ENCODE measurements at places on chromosomes 7 and 10. TPM values are rescaled to one million over a fixed set of nuclear protein-coding genes. Genes with fewer than 3 reads are reported as not detected.

GRCh38 chr7:1301882-1302251 lies 69.2 kb downstream of the UNCX start:
- no peak overlapping the region for H3K4me3 ChIP-seq
- H3K27ac ChIP-seq, result no peak overlapping the region

GBX1 gene
- not detected for total RNA-seq

- no peaks in the 10 kb centered on the region for H3K36me3 ChIP-seq
- no peaks in the 10 kb centered on the region for H3K4me1 ChIP-seq
- H3K27ac ChIP-seq, result no peak overlapping the region
- H3K4me3 ChIP-seq, result no peak overlapping the region
- DNase-seq, result peak; percentile 38
- no peaks in the 10 kb centered on the region for H3K27me3 ChIP-seq
Measured at GRCh38 chr7:24786941-24787340, 29.7 kb upstream of the GSDME start.

FAM237B gene
- total RNA-seq, result not detected

UPK3B gene
- total RNA-seq, result not detected

DNA sequence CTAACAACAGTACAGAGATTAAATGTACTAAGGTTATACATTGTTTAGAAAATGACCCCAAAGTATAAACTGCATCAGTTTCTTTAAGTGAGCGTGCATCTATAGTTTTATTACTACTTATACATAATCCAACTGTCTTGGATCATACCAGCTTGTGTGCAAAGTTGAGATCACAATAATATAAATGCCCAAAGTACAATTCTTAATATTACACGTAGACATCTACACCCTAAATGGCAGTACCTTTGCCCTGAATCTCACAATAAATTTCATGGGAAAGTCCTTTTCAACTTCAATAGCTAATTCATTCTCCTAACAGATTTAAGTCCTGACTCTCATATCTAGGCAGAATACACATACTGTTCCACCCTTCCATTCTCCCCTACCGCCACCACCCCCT lies 11.8 kb downstream of the SCIN start:
- H3K4me1 ChIP-seq, result no peaks in the 10 kb centered on the region
- no peak overlapping the region for H3K27ac ChIP-seq
- DNase-seq, result no peak

DNA sequence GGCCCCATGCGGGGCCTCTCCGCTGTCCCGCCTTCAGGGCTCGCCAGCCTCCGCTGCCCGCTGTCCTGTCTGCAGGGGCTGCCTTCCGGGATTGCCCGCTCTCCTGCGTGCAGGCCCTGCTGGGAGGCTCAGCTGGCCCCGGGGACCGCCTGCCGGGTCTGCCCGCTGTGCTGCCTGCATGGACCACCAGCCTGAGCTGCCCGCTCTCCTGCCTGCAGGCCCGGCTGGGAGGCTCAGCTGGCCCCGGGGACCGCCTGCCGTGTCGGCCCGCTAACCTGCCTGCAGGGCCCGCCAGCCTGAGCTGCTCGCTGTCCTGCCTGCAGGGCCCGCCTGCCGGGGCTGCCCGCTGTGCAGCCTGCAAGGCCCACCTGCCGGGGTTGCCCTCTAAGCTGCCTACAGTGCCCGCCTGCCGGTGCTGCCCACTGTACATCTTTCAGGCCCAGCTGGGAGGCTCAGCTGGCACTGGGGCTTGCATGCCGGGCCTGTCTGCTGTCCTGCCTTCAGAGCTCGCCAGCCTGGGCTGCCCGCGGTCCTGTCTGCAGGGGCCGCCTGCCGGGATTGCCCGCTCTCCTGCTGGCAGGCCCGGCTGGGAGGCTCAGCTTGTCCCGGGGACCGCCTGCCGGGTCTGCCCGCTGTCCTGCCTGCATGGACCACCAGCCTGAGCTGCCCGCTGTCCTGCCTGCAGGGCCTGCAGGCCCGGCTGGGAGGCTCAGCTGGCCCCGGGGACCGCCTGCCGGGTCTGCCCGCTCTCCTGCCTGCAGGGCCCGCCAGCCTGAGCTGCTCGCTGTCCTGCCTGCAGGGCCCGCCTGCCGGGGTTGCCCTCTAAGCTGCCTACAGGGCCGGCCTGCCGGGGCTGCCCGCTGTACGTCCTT lies 165.1 kb downstream of the GLRX3 start:
- H3K27me3 ChIP-seq, result no peaks in the 10 kb centered on the region
- no peaks in the 10 kb centered on the region for H3K4me1 ChIP-seq
- peak overlapping the region; percentile 67 for H3K27ac ChIP-seq

CNNM1 gene
- 0.15 TPM for total RNA-seq

DNA sequence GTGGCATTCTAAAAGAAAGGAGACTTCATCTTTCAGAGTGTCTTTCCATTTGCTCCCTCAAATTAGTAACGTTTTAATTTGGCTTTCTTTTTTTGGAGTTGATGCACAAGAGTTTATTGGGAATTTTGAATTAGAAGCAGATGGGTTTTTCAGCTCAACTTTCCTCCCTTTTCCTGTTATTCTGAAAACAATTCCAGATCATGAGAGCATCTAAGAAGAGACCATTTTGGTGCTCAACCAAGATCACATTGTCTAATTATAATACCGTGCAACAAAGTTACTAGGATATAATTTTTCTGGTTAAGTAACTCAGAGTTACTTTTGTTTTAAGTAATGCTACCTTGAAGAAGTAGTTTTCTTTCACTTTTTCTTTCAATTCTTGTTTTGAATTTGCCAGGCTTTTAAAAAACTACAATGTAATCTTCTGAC lies 396.6 kb upstream of the KLF6 start:
- no peak overlapping the region for H3K27ac ChIP-seq
- H3K36me3 ChIP-seq, result no peaks in the 10 kb centered on the region
- H3K27me3 ChIP-seq, result no peaks in the 10 kb centered on the region
- DNase-seq, result no peak
- no peaks in the 10 kb centered on the region for H3K4me1 ChIP-seq

DNA sequence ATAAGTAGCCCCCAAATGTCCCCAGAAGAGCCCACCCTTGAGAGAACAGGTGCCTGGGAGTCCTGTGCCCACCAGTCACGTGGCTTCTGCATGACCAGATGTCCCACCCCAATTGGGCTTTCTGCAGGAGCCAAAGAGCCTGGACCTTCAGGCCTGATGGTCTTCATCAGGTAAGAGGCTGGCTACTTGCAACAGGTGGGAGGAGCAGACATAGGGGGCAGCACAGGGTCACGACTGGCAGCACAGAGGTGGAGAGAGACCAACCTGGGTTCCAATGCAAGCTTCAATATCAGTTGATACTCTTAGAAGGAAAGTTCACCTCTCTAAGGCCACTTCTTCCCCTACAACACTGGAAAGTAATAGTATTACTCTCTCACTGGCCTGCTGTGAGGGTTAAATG lies 288.0 kb downstream of the ELMO1 start:
- H3K4me3 ChIP-seq, result no peak overlapping the region
- no peak overlapping the region for H3K27ac ChIP-seq
- no peak for DNase-seq
- H3K36me3 ChIP-seq, result no peaks in the 10 kb centered on the region
- H3K4me1 ChIP-seq, result no peaks in the 10 kb centered on the region

PNLIPRP2 gene
- total RNA-seq, result not detected

DNA sequence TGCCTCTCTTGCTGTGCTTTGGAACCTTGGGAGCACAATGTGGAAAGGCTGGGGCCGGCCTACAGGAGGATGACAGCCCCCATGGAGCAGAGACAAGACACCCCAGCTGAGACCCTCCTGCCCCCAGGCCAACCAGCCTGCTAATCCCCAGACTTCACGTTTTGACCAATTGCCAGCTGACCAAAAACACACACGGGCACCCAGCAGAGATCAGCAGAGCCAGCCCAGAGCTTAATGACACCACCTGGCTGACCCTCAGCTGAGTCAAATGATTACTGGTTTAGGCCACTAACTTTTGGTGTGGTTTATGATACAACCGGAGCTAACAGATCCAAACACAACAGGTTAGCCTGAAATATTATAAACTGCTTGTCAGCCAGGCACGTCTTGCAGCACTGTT lies 111.2 kb upstream of the KIF5B start:
- no peaks in the 10 kb centered on the region for H3K27me3 ChIP-seq
- no peaks in the 10 kb centered on the region for H3K36me3 ChIP-seq
- H3K4me3 ChIP-seq, result no peak overlapping the region
- DNase-seq, result no peak
- H3K4me1 ChIP-seq, result no peaks in the 10 kb centered on the region

- H3K4me3 ChIP-seq, result no peak overlapping the region
- H3K27me3 ChIP-seq, result no peaks in the 10 kb centered on the region
- H3K4me1 ChIP-seq, result peaks cover 10% of the 10 kb centered on the region
- no peak for DNase-seq
Measured at GRCh38 chr10:119257899-119258419, 50.6 kb downstream of the GRK5 start.

DNA sequence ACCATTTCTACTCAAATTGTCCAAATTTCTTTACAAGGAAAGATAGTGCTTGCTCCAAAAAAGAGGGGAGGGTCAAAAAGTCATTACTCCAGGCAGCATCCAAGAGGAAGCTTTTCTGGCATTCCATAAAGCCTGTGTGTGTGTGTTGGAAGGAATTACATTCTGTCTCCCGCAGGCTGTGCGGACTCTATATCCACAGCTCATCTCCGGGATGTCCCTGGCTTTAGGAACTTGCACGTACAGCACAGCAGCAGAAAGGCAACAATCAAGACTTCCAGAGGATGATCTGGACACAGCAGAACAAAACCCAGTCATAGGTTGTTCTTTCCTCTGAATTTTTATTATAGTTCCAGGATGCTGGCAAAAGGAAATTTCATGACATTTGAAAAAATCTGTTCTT lies 94.8 kb downstream of the ITIH5 start:
- H3K36me3 ChIP-seq, result no peaks in the 10 kb centered on the region
- H3K4me1 ChIP-seq, result no peaks in the 10 kb centered on the region
- no peaks in the 10 kb centered on the region for H3K27me3 ChIP-seq
- H3K27ac ChIP-seq, result no peak overlapping the region
- no peak for DNase-seq
- H3K4me3 ChIP-seq, result no peak overlapping the region

DNA sequence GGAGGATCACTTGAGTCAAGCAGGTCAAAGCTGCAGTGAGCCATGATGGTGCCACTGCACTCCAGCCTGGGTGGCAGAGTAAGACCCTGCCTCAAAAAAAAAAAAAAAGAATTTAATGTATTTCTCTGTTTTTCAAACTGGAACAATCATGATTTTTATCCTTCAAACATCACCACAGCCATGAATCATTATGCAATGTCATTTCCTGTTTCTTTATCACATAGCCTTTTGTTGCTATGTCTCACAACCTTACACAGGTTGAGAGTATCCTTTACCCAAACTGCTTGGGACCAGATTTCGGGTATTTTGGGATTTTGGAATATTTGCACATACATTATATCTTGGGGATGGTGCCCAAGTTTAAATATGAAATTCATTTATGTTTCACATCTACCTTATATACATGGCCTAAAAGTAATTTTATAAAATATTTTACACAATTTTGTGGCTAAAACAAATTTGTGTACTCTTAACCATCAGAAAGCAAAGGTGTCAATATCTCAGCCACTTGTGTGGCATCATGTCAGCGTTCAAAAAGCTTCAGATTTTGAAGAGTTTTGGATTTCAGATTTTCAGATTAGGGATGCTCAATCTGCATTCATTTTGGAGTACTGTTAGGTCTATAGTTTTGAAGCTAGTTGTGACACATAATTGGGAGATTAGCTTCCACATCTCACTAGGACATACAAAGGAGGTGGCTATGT lies 8.2 kb downstream of the NT5C3A start:
- no peaks in the 10 kb centered on the region for H3K4me1 ChIP-seq
- no peaks in the 10 kb centered on the region for H3K36me3 ChIP-seq
- DNase-seq, result no peak
- no peak overlapping the region for H3K4me3 ChIP-seq
- H3K27ac ChIP-seq, result no peak overlapping the region
- H3K27me3 ChIP-seq, result no peaks in the 10 kb centered on the region

NPFFR1 gene
- total RNA-seq, result not detected

DNA sequence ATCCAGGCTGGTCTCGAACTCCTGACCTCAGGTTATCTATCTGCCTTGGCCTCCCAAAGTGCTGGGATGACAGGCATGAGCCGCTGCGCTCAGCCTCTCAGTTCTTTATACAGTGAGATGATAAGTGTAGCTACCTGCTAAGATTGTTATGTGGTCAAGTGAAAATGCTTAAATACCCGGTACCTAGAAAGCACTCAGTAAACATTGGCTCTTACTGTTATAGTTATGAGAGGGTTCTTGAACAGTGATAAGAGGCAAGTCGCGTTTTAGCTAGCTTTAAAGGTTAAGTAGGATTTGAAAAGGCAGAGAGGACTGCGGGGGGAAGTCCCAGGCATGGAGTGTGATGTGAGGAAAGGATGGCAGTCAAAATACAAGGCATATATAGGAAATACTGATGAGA lies 4.5 kb downstream of the ZKSCAN1 start:
- no peak overlapping the region for H3K4me3 ChIP-seq
- no peak overlapping the region for H3K27ac ChIP-seq
- DNase-seq, result no peak

DNA sequence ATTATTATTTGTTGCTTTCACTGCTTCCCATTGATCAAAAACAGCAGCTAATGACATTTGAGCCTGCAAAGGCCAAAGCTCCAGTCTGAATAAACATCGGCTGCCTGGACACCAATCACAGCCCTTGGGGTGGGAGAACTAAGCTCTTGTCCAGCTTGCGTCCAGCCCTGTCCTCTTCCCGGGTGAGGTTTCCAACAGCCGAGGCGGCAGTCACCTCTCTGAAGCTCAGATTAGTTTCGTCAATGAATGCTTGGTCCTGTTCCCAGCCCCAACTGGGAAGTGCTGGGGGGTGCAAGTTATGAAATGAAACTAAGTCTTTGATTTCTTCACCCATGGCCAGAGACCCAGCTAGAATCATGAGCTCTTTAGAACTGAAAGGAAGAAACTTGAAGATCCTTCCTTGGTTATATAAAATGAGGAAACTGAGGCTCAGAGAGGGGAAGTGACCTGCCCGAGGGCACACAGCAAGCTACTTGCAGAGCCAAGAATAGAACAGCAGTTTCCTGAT lies 114.0 kb upstream of the TCF7L2 start:
- DNase-seq, result peak; percentile 85
- peak overlapping the region; percentile 5 for H3K4me3 ChIP-seq
- H3K36me3 ChIP-seq, result no peaks in the 10 kb centered on the region
- H3K27ac ChIP-seq, result peak overlapping the region; percentile 78
- no peaks in the 10 kb centered on the region for H3K27me3 ChIP-seq

TAS2R4 gene
- 0.65 TPM for total RNA-seq

GRCh38 chr7:35499226-35499625 lies 195.7 kb downstream of the HERPUD2 start:
- H3K36me3 ChIP-seq, result no peaks in the 10 kb centered on the region
- H3K27me3 ChIP-seq, result no peaks in the 10 kb centered on the region
- no peaks in the 10 kb centered on the region for H3K4me1 ChIP-seq
- DNase-seq, result no peak
- no peak overlapping the region for H3K27ac ChIP-seq
- H3K4me3 ChIP-seq, result no peak overlapping the region

- DNase-seq, result no peak
- peaks cover 11% of the 10 kb centered on the region for H3K36me3 ChIP-seq
- H3K4me3 ChIP-seq, result no peak overlapping the region
- no peaks in the 10 kb centered on the region for H3K4me1 ChIP-seq
- H3K27me3 ChIP-seq, result no peaks in the 10 kb centered on the region
Measured at GRCh38 chr7:74231232-74231590, 21.4 kb downstream of the LAT2 start.

Measured in right lobe of liver (tissue), 6 donors.